ENCODE measurements at places on chromosomes 1 and 21.

DNA sequence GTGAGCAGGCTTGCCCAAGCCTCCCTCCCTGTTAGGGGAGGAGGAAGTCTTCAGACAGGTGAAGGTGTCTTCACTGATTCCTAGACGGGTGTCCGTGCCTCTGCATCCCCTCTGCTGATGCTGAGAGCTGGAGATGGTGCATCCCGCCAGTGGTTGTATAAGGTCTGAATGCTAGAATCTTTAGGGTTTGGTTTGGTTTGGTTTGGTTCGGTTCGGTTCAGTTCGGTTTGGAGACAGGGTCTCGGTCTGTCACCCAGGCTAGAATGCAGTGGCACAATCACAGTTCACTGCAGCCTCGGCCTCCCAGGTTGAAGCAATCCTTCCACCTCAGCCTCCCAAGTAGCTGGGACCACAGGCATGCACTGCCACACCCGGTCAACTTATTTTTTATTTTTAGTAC lies 153.6 kb downstream of the PGBD5 start:
- no peak for DNase-seq

DNA sequence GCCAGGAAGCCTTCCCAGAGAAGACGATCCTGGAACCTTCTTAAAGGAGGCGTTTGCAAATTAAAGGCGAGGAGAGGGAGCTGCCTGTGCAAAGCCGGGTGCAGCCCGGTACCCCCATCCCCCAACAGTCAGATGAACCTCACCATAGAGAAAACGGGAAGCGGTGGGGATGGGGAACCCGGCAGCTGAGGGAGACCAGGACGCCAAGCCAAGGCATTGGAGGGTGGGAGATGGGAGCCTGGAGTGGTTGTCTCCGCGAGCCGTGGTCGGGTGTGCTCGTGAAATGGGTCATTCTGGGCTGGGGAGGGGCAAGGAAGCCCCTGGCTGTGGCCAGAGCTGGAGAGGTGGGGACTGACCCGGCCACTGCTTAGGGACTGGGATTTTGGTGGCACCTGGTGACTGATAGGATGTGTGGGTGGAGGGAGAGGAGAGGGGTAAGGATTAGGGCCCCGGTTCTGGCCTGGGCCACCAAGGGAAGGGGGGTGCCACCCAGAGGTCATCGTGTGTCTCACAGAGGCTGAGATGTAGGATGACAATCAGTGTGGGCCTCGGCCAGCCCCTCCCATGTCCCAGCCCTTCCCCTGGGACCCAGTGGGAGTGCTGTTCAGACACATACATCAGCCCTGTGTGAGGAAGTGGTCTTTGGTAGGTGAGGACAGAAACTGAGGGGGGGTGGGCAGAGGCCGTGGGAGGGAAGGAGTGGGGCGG lies 676 bp upstream of the PADI2 start:
- peak; percentile 11 for DNase-seq

DNA sequence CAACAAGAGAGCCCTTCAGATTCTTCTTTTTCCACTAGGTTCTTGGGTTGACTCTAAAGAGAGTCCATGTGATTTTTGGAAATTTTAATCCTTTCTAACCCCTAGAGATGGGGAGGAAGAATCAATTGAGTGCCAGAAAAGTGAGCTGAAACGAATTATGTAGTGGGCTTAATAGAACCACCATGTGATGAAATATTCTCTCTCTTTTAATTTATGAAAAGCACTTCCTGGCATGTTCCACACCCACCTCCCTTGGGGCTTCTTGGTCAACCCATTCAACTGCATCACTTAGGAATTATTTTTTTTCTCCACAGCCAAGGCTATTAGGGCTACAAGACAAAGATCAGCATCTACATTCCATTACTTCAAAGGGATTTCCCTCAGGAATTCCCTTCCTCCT lies 79.6 kb downstream of the ZC3H11B start:
- no peak for DNase-seq

- no peak for DNase-seq
These were observed at the start of gene AADACL3 for GRCh38 chr1:12715896-12716437. TSS of gene AADACL3 (plus strand) at chr1:12716110. CDS start at chr1:12716177, 67 bp downstream.

- DNase-seq: no peak
These were observed 1526.1 kb downstream of the KCNT2 start for GRCh38 chr1:195082183-195082582.

DNA sequence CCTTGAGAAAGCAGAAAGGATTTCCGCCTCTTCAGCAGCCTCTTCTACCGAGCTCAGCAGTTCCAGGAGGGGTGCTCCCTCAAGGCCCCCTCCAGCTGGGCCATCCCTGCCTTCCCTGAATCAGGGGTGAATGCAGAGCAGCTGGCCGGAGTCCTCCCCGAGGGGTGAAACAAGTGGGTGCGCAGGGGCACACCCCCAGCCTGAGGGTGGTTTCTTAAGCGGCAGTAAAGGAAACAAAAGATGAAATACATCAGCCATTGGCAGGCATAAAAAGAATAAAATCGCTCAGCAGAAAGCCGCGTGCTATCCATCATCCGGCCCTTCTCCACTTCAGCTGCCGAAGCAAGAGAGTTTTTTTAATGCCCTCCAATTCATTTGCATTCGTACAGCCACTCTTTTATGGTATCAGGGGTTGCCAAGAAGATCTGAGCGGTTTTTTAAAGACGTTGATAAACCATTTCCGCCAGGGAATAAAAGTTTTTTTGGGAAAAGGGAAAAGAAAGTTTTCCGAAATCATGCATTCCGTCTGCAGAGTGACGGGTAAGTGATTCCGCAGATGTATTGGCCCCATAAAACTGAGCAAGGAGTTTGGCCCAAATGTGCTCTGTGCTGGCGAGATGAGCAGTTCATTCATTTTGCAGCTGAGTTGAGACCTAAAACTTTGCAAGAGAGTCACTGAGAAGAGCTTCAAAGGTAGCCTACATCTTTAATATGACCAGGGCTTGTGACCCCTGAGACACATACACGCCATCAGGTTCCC lies 73.7 kb upstream of the ZC3H12A start:
- no peak for DNase-seq

DNA sequence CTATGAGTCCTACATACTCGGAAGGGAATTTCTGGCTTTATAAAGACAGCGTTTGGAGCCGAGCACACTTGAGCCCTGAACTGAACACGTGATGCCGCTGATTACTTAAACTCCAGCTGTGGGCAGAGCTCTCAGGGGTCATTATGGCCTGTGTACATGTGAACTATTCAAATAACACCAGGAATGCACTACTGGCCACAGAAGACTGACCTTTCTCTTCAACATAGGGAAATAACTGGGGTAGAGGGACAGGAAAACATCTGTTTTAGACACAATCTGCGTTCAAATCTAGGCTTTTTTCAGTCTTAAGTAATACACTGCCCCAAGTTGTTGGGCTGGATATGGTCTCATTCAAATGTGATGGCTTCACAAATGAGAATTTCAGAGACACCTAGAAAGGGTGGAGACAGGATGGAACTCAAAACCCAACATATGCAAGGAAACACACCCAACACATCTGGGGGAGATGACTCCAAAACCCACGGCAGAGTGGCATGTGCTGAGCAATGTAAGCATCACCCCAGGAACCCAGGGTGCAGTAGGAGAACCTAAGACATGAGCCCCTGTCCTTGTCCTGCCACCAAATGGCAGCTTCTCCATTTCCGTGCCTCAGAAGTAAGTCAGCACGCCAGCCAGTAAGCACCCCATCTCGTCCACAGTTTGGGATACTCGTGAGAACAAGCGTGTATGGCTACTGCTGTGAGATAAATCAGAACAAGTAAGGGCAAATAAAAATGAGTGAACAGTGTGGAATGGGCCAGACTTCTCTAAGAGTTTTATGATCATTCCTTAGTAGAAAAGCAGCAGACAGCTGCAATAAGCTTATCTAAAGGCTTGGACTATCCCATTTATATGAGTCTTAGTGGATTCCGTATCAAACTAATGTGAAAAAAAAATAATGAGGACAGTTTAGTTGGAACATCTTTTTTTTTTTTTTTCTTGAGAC lies 24.9 kb downstream of the NID1 start:
- no peak for DNase-seq

GRCh38 chr1:113983391-113983790 lies 4.1 kb downstream of the OLFML3 start:
- no peak for DNase-seq

DNA sequence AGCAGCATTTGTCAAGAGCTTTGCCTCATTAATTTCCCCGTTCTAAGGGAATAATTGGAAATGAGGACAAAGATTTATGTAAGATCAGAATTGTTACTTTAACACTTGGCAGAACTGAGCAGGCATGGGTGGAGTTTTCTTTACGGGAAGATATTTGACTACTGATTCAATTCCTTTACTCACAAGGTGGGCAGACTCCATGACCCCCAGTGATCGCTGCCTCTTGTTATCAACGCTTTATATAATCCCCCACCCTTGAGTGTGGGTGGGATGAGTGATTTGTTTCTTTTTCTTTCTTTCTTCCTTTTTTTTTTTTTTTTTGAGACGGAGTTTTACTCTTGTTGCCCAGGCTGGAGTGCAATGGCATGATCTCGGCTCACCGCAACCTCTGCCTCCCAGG lies 65.3 kb upstream of the TENT5B start:
- DNase-seq: no peak

DNA sequence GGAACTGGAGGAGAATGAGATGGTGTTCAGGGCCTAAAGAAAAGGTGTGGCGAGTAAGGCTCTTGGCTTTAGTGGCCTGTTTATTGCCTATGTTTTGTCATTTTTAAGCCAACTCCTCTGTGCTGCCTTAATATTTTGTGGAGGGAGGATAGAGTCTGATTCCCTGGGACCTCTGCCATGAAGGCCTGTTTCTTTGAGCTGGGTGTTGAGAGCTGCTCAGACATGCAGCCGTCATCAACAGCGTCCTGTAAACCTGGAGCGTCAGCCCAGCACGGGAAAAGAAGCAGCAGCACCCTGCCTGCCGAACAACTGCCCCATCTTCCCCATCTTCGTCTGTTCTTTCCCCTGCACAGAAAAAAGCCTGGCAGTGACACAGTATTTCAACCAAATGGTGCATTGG lies 27.1 kb upstream of the SNX27 start:
- DNase-seq: no peak

- no peak for DNase-seq
These were observed 99.7 kb upstream of the DYNLT5 start for GRCh38 chr1:66652556-66652955.

- no peak for DNase-seq
These were observed 9.4 kb downstream of the DONSON start for GRCh38 chr21:33578959-33579542.

GRCh38 chr1:9466780-9467758 lies 72.2 kb upstream of the SLC25A33 start:
- DNase-seq: no peak

DNA sequence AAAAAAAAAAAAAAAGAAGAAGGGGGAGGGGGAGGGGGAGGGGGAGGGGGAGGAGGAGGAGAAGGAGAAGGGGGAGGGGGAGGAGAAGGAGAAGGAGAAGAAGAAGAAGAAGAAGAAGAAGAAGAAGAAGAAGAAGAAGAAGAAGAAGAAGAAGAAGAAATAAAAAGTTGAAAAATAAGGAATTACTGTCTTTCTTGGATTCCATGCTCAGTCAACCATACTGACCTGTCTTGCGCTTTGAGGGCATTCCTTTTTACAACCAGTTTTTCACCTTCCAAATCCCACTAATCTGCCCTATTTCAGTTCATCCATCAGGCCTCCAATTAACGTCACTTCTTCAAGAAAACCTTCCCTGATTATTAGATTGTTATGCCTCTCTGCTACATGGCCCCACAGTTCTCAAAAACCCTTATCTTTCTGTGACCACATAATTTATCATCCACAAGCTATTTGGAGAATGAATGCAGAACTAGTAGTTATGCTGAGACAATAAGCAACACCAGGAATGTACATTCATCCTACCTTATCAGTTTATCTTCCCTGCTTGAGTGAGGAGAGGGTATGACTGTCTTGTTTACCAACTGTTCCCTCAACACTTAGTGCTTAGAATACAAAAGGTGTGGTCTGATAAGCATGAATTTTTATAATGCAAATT lies 57.5 kb upstream of the GUCA2A start:
- DNase-seq: no peak

DNA sequence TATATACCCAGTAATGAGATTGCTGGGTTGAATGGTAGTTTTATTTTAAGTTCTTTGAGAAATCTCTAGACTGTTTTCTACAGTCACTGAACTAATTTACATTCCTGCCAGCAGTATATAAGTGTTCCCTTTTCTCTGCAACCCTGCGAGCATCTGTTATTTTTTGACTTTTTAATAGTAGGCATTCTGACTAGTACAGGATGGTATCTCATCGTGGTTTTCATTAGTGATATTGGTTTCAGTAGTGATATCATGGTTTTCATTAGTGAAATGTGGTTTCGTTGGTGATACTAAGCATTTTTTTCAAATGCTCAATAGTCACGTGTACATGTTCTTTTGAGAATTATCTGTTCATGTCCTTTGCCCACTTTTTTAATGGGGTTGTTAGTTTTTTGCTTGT lies 316.8 kb downstream of the PTBP2 start:
- DNase-seq: no peak

GRCh38 chr1:225525377-225525776 lies 97.5 kb upstream of the LBR start:
- DNase-seq: no peak

DNA sequence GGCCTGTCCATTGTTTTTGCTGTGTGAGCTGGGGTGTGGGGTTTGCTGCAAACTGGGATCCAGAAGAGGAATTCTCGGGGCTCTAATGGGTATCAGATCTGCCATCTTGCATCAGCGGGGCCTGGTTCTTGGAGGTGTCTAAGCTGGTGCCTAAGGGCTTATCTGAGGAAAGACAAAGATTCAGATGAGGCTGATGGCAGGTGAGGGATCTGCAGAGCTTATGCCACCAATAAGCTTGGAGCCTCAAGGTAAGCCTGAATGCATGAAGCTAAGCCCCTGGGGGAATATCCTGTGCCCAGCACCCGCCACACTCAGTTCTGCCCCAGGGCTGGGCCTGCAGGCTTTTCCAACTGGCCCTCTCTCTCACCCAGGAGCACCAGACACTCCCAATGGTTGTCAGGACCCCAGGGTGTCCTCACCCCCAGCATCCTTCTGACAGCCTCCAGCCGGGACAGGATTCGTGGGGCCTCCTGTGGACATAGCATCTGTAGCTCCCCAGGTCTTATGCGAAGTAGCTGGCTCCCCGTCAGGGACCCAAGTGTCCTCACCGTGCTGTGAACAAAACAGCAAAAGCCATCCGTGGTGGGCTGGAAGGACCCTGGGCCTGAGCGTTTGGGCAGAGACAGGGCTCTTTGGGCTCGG lies 9.5 kb upstream of the GSTM3 start:
- DNase-seq: no peak

GRCh38 chr1:43306688-43307457 lies 6.1 kb downstream of the TIE1 start:
- no peak for DNase-seq

GRCh38 chr1:91622616-91623015 lies 122.0 kb downstream of the CDC7 start:
- DNase-seq: no peak
